Suppressor macrophage treated with lipopolysaccharide for 4 hours (primary cell): ENCODE measurements at places on chromosomes 12 and 14.

GRCh38 chr12:25957793-25958427 is 572 bp upstream of the RASSF8 start:
- peak; percentile 20 for DNase-seq

- DNase-seq, result peak; percentile 2
Observed at GRCh38 chr14:95784137-95784536, 70.2 kb upstream of the TCL1A start.

DNA sequence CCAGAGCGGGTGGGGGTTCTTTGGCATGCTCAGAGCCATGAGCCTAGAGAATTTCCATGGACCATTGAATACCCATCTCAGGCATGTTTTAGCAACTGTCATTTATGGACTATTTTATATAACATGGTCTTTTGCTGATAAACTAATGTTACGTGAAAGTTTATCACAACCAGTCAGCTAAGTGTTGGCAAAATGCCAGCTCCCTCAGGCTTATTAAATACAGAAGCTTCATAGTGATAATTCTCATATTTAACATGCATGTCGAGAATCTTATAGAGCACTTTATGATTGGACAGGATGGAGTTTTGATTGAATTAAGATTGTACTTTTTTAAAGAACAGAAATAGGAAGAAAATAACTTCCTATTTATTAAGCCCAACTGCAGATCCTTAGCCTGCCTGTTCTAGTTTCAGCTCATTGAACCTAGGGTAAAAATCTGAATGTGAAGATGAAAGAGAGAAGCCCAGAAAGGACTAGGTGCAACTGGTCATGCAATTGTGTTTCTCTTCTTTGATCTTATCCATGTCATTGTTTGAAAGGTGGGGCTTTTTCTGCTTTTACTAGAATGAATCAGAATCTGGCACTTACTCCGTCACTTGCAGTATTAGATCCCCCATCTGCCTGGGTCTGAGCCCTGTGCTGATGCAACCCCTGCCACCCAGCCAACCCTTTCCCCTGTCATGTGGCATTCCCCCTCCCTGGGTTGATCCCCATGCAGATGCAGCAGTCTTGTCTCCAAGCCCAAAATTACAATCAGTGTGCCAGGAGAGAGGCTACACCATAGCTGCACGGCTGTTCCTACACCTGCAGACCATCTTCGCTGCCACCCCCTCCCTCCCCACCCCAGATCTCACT is 134.6 kb upstream of the EVL start:
- no peak for DNase-seq

GRCh38 chr12:3792623-3793288 is 39.8 kb upstream of the CRACR2A start:
- no peak for DNase-seq

DNA sequence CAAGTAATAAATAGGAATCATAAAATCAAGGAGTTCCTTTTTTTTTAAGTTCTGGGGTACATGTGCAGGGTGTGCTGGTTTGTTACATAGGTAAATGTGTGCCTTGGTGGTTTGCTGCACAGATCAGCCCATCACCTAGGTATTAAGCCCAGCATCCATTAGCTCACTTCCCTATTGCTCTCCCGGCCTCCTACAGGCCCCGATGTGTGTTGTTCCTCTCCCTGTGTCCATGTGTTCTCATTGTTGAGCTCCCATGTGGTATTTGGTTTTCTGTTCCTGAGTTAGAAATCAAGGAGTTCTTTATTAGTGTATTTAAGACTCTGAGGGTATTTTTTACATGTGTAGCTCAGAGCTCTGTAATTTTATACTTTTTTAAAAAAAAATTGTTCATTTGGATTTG is 86.0 kb downstream of the SCFD1 start:
- no peak for DNase-seq

GRCh38 chr14:71607056-71607455 is 325.2 kb upstream of the RGS6 start:
- DNase-seq, result no peak

- no peak for DNase-seq
Observed at GRCh38 chr14:80792771-80793170, 148.8 kb downstream of the CEP128 start.

GRCh38 chr12:40225337-40225983 is 663 bp downstream of the LRRK2 start:
- no peak for DNase-seq

DNA sequence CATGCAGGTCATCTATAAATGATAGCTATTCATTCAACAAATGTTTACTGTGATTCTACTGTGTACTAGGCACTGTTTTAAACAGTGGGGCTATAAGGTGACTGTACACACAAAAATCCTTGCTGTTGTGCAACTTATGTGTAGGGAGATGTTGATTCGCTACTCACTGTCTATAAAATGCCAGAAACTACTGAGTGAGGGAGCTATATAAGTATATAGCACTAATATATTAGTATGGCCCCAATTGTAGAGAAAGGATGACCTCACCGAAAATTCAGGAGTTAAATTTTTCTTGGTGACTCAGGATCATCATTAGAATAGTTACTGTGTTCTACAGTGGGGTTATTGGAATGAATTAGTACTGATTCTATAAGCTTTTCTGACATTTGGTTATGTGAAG is 117.4 kb downstream of the TGFB3 start:
- no peak for DNase-seq

GRCh38 chr12:113413488-113413939 is 8.7 kb upstream of the SDSL start:
- DNase-seq, result peak; percentile 79

DNA sequence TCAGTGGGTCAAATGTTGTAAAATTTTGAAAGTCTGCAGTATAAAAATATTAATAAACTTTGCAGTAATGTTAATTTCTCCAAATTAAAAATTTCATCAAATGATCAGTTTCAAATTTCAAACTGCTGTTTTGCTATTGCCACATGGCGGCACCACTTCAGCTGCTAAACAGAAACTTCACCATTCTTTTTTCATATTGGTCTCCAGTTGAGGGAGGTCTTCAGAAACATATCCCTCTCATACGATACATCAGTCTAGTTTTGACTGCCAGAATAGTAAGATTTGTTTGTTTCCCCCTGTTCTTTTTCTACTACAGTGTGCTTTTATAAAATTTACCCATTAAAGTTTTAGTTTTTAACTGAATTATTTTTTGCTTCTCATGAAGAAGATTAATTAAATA is 4.2 kb upstream of the TRHDE start:
- no peak for DNase-seq

DNA sequence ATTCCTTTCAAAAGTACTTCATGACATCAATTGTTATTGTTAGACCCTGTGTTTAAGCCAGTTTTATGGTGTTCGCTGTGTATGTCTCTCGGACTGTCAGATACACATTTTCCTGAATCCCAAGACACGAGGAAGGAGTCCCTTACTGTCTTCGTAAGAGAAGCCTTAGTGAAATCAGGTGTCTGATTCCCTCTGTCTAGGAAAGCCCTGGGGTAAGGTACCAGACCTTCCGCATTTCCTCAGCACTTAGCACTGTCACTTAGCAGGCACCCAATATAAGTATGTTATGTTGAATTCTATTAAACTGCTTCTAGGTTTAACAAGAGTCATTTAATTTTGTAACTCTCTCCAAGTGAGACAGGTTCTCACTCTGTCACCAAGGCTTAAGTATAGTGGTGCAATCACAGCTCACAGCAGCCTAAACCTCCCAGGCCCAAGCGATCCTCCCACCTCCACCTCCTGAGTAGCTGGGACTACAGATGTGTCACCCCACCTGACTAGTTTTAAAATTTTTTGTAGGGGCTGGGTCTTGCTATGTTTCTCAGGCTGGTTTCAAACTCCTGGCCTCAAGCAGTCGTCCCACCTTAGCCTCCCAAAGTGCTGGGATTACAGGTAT is 111.0 kb downstream of the BBS10 start:
- no peak for DNase-seq

GRCh38 chr12:14854586-14855183 is 11.4 kb upstream of the ART4 start:
- no peak for DNase-seq

- peak; percentile 7 for DNase-seq
Observed at GRCh38 chr12:65121049-65121955, at the start of gene WIF1. TSS of gene WIF1 (minus strand) at chr12:65121305. CDS start at chr12:65121191, 114 bp downstream.

DNA sequence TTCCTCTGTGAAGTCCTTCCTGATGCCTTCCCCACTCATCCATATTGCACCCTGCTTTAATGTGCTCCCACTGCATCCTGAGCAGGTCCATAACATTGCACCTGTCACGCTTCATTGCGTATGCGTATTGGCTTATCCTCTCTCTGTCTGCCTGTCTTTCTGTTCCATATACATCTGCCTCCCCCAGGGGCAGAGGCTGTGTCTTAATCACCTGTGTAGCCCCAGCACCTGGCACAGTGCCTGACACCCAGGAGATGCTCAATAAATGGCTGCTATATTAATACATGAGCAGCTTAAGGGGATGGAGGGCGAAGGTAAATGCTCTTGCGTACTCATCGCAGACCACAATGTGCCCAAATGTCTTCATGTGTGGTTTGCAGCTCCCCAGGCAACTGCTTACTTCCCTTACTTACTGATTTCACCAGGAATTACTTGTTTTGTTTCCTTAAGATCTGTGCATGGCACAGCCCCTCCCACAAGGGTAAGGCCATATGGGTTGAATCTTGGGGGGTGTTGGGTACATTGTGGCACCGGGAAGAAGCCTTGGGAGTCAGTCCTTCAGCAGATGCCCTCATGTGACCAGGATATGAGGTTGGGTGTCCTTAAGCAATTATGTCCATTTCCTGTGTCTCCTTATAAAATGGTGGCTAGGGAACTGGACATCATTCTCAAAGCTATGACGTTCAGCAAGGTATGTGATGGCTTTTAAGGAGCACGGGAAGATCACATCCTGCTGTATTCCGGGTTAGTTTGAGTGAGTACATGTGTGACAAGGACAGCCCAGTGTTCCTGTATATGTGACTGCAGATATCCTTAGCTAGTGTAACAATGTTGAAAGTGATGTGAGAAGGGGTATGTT is 848 bp upstream of the CPNE6 start:
- no peak for DNase-seq

DNA sequence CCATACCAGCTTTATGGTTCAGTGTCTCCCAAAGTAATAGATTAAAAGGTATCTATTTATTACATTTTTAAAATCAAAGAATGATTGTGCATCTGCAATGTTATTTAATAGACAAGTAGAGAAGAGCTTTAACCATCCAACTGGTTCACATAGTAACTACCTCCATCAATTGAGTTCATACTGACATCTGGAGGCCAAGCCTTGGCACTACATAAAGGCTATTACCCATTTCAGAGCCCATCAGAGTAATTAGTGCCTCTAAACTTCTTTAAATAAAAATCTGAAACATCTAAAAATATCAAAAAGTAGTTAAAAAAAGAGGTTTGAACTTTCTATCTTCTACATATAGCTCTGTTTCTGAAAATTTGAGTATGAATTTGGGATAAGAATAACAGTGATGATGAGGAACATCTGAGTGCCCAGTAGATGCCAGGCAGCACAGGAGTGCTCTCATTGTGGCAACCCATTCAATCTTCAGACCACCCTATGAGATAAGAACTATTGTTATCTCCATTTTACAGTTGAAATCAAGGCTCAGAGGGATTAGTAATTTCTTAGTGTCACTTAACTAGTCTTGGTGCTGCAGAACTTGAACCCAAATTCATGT is 132.9 kb upstream of the DAAM1 start:
- DNase-seq, result peak; percentile 61

- peak; percentile 53 for DNase-seq
Observed at GRCh38 chr14:31449971-31450610, 7.2 kb downstream of the DTD2 start.

GRCh38 chr14:64501411-64502171 is 2.0 kb downstream of the ZBTB25 start:
- DNase-seq, result no peak

- DNase-seq, result no peak
Observed at GRCh38 chr12:116448165-116448739, 110.9 kb upstream of the MAP1LC3B2 start.

DNA sequence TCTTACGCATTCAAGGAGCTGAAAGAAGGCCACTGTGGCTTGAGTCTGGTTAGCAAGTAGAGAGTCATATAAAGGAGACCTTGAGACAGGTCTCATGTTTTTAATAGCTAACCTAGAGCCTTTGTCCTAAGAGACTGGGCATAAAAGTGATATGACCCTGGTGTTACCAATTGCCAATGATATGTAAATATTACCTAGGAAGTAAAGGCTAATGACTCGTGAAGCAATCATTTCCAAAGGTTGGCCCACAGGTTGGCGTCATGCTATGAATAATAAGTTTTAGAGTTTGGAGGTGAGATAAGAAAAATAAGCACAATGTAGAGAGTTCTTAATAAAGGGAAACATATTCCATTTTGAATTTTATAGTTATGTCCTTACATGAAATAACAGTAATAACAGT is 116.6 kb upstream of the PLEKHA5 start:
- no peak for DNase-seq

DNA sequence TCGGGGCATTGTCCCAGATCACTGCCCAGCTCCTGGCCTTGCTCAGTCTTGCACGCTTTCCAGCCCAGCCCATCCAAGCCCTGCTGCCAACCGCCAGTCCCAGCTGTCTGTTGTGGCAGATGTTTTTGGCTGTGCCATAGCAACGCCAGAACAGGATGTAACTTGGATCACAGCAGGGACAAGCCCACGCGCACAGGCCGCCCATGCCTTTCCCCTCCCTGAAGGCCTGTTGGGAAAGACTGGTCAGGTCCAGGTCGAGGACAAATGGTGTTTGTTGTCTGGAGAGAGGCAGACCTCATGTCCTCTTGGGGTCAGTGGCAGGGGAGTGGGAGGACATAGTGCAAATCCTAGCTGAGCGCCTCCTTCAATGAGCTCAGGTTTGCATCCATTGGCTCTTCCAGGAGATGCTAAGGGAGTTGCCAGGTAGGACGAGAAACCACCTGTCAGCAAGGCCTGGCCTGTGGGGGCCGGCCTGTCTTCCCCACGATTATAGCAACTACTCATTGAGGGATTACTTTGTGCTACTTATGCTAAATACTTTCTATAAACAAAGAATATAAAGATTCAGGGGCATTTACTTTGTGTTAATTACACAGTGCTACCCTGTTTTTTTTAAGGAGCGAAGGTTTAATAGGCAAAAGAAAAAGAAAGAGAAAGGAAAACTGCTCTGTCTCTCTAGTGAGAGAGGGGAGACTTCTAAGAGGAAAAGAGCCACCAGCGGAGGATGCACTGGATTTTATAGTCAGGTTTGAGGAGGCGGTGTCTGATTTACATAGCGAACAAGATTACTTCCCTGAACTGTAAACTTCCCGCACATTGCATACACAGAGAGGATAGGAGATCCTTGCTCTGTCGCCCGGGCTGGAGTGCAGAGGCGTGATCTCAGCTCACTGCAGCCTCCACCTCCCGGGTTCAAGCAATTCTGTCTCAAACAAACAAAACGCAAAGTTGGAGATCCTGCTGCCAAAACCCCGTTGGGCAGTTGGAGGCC is 42.8 kb upstream of the CORO1C start:
- peak; percentile 31 for DNase-seq

- no peak for DNase-seq
Observed at GRCh38 chr12:95736631-95737030, 53.9 kb downstream of the NTN4 start.
